ENCODE measurements at places on chromosomes 12 and 14.

GRCh38 chr14:70856851-70857495 is 47.7 kb upstream of the MAP3K9 start:
- H3K36me3 ChIP-seq = no peaks in the 10 kb centered on the region
- DNase-seq = peak; percentile 53
- peaks cover 16% of the 10 kb centered on the region for H3K4me1 ChIP-seq
- H3K4me3 ChIP-seq = peak overlapping the region; percentile 46
- peaks cover 2% of the 10 kb centered on the region for H3K27me3 ChIP-seq

DNA sequence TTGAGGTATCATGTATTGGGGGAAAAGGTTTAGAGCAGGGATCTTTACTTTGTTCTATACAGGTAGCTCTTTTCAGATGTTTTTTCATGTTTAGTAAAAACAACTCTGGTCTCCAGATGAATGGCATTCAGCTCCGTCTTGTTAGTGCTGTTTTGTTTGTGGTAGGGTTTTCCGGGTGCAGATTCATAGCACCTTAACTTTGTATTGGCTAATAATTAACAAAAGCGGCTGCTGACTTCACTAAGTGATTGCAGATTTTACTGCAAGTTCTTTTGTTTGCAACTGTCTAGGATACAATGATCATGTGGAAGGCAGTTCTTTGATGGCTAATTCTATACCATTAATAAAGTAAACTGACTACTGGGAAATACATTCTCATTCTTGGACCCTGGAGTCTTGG is 32.2 kb upstream of the BHLHE41 start:
- H3K36me3 ChIP-seq = no peaks in the 10 kb centered on the region
- no peaks in the 10 kb centered on the region for H3K4me1 ChIP-seq
- H3K4me3 ChIP-seq = no peak overlapping the region
- peaks cover 18% of the 10 kb centered on the region for H3K27me3 ChIP-seq
- DNase-seq = no peak

GRCh38 chr14:83697099-83697498 is 1832.8 kb upstream of the FLRT2 start:
- no peak overlapping the region for H3K27ac ChIP-seq
- no peaks in the 10 kb centered on the region for H3K27me3 ChIP-seq
- no peak for DNase-seq

DNA sequence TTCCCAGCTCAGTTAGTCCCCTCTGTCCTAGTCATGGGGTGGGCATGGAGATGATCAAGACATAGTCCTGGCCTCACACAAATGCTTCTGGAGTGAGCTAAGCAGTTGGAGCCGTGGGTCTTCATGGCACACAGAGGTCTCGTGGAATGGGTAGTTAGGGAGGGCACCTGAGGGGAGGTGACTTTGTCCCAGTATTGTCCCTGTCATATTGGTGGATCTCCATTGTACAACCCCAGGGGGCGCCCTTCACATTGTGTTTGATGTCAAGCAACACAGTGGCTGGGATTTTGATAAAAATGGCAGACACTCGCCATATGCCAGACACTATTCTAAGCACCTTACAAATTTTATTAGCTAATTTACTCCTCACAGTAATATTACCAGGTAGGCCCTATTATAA is 175.4 kb upstream of the LHX5 start:
- H3K36me3 ChIP-seq = no peaks in the 10 kb centered on the region
- peaks cover 11% of the 10 kb centered on the region for H3K27me3 ChIP-seq
- H3K4me3 ChIP-seq = no peak overlapping the region

DNA sequence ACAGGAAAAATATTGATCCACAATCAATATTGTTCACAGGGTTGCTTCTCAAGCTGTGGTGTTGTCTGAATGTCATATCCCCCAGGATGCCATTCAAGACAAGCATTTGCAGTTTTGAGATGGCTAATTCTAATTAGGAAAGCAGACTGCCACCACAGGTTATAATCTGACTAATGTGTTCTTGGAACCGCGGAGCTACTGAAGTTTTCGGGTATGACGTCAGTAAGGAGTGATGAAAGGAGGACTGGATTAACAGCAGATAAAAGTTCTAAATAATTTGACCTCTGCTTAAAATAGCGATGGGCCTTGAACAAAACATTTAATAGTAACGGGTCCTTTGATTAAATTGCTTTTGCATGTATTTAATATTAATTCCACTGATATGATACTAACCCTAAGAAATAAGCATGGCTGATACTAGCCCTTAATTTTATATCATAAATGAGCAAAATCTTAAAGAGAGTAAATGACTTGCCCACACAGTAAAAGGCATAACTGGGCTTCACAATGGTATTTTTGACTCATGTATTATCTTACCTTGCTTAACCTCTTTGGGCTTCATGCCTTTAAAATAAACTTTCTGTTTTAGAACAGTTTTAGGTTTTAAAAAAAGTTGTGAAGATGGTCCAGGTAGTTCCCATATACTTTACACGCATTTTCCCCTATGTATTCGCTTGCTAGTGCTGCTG is 50.3 kb downstream of the TSHR start:
- DNase-seq = no peak
- H3K27ac ChIP-seq = no peak overlapping the region
- H3K4me3 ChIP-seq = no peak overlapping the region
- H3K36me3 ChIP-seq = no peaks in the 10 kb centered on the region
- H3K27me3 ChIP-seq = peaks cover 12% of the 10 kb centered on the region
- H3K4me1 ChIP-seq = no peaks in the 10 kb centered on the region

GRCh38 chr12:117051380-117051779 is 47.8 kb downstream of the TESC start:
- no peak overlapping the region for H3K4me3 ChIP-seq
- no peaks in the 10 kb centered on the region for H3K27me3 ChIP-seq
- H3K36me3 ChIP-seq = peaks cover 1% of the 10 kb centered on the region
- no peak overlapping the region for H3K27ac ChIP-seq
- no peaks in the 10 kb centered on the region for H3K4me1 ChIP-seq

DNA sequence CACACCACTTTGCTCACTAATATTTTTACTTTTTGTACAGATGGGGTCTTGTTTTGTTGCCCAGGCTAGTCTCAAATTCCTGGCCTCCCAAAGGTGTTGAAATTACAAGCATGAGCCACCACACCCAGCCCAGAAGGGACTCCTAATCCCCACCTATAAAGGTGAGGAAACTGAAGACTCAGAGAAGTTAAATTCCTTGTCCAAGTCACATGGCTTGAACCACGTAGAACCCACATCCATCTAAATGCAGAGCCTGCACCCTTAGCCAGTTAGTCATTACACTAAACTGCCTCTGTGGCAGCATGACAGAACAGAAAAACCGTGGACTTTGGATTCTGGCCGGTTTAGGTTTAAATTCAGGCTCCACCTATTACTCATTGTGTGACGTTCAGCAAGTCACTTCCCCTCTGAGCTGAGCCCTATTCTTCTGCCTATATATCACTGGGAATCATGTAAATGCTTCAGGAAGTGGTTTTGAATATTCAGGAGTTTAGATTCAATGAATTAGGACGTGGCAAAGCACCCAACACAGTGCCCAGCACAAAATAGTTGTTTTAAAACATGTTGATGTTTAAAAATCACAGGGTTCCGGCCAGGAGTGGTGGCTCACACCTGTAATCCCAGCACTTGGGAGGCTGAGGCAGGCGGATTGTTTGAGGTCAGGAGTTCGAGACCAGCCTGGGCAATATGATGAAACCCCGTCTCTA is 3.0 kb upstream of the CORO1C start:
- H3K4me3 ChIP-seq = no peak overlapping the region
- H3K36me3 ChIP-seq = peaks cover 2% of the 10 kb centered on the region
- H3K4me1 ChIP-seq = peaks cover 34% of the 10 kb centered on the region
- peak overlapping the region; percentile 58 for H3K27ac ChIP-seq
- peak; percentile 21 for DNase-seq
- peaks cover 5% of the 10 kb centered on the region for H3K27me3 ChIP-seq

DNA sequence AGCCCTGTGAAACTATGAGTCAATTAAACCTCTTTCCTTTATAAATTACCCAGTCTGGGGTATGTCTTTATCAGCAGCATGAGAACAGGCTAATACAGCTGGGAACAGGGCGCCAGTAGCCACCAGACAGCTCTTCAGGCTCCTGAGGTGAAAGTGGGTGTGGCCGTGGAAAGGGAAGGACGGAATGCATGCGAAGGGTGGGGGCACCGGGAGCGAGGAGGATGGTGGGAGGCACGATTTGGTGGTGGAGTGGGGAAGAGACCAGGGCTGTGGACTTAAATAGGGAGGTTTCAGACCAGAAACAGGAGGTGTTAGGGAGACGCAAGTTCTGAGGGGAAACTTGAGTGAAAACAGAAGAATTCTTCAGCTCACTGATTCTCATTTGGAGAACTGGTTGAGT is 44.1 kb upstream of the CHST11 start:
- H3K27me3 ChIP-seq = peaks cover under 1% of the 10 kb centered on the region
- no peak for DNase-seq
- no peak overlapping the region for H3K27ac ChIP-seq
- no peaks in the 10 kb centered on the region for H3K4me1 ChIP-seq

DNA sequence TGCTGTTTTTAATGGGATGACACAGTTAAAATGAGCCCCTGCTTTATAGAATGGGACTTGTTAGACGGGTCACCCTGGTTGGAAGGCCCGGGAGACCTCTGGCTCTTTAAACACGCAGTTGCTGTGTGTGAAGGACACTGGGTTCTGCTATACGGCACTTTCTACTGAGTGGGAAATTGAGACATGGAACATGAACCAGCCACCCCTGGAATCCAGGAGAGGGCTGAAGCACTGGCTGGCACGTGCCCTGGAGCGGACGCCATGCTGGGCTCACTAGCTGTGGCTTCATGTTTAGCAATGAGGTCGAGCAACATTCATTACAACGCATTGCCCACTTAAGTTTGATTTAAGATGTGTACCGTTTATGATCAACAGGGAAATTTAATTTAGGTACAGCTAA is 23.9 kb downstream of the CACNA1C start:
- no peaks in the 10 kb centered on the region for H3K36me3 ChIP-seq
- no peak for DNase-seq
- H3K4me3 ChIP-seq = no peak overlapping the region
- H3K27me3 ChIP-seq = peaks cover 9% of the 10 kb centered on the region

DNA sequence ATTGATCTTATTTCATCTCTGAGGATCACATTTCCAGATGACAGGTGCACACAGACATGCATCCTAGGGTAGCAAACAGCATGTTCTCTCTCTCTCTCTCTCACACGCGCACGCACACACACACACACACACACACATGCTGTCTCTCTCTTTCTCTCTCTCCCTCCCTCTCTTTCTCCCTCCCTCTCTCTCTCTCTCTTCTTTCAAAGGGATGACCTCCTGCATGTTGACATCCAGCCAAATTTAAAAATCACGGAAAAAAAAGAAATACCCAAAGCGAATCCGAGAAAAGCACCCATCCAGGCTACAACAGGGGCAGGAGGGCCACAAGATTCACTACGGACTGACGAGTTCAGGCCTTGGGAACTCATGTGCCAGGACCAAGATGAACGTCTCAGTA is 2.3 kb downstream of the KSR2 start:
- H3K27ac ChIP-seq = no peak overlapping the region
- no peak for DNase-seq
- H3K4me1 ChIP-seq = peaks cover 3% of the 10 kb centered on the region
- H3K4me3 ChIP-seq = no peak overlapping the region

- H3K4me1 ChIP-seq = no peaks in the 10 kb centered on the region
- DNase-seq = no peak
- H3K4me3 ChIP-seq = no peak overlapping the region
- no peak overlapping the region for H3K27ac ChIP-seq
- no peaks in the 10 kb centered on the region for H3K27me3 ChIP-seq
These were observed 498.9 kb downstream of the SLC6A15 start for GRCh38 chr12:84413656-84414055.

- no peak overlapping the region for H3K4me3 ChIP-seq
- H3K4me1 ChIP-seq = no peaks in the 10 kb centered on the region
- no peaks in the 10 kb centered on the region for H3K36me3 ChIP-seq
- H3K27ac ChIP-seq = no peak overlapping the region
- DNase-seq = no peak
These were observed 35.5 kb downstream of the STXBP6 start for GRCh38 chr14:25014440-25014839.

- H3K4me1 ChIP-seq = peaks cover 3% of the 10 kb centered on the region
- no peak overlapping the region for H3K4me3 ChIP-seq
- H3K27ac ChIP-seq = no peak overlapping the region
- no peaks in the 10 kb centered on the region for H3K27me3 ChIP-seq
- H3K36me3 ChIP-seq = no peaks in the 10 kb centered on the region
These were observed 117.7 kb upstream of the RPL10L start for GRCh38 chr14:46769292-46769691.

DNA sequence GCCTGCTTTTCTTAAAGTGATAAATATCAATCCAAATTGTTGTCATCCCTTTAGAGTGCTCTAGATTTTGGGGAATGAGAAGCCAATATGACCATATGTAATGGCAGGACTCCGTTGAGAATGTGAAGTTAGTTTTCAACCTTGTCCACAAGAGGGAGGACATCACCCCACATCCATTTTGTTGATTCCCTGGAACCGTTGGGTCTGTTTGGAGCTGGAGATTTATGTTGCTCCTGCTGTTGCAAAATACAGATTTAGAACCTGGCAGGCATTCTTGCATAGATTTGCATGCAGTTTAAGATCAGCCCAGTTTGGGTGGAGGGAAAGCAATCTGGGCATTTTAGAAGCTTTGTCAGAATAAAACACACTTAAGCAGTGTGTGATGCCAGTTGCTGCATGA is 620.1 kb downstream of the NRXN3 start:
- no peaks in the 10 kb centered on the region for H3K4me1 ChIP-seq
- DNase-seq = no peak
- H3K27ac ChIP-seq = no peak overlapping the region
- H3K4me3 ChIP-seq = no peak overlapping the region
- no peaks in the 10 kb centered on the region for H3K36me3 ChIP-seq
- no peaks in the 10 kb centered on the region for H3K27me3 ChIP-seq

DNA sequence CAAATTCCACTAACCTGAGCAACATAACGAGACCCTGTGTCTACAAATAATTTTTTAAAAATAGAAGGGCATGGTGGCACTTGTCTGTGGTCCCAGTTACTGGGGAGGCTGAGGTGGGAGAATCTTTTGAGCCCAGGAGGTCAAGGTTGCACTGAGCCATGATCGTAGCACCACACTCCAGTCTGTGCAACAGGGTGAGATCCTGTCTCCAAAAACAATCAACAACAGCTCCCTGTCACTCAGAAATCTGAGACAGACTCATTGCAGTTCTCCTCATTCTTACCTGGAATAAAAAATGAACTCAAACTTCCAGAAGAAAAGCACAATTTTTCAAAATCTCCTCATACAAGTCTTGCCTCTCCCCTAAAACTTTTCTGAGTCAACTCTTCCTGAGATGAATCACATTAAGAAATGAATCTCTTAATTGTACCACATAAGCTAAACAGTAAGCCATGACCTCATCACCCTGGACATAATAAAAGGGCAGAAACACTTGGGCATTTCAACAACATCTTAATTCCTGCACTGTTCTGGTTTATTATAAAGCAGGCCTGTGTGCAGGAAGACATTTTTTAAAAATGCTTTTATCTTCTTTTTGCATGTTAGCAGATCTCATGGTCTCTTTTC is 214.3 kb upstream of the CDKN3 start:
- no peak for DNase-seq
- no peak overlapping the region for H3K27ac ChIP-seq
- peaks cover 34% of the 10 kb centered on the region for H3K27me3 ChIP-seq
- H3K36me3 ChIP-seq = no peaks in the 10 kb centered on the region

GRCh38 chr12:122099280-122099749 is 20.8 kb downstream of the MLXIP start:
- peaks cover 6% of the 10 kb centered on the region for H3K36me3 ChIP-seq
- peak overlapping the region; percentile 67 for H3K4me3 ChIP-seq
- DNase-seq = no peak
- H3K27me3 ChIP-seq = no peaks in the 10 kb centered on the region

- no peaks in the 10 kb centered on the region for H3K4me1 ChIP-seq
- H3K36me3 ChIP-seq = no peaks in the 10 kb centered on the region
- no peak overlapping the region for H3K4me3 ChIP-seq
- DNase-seq = no peak
- no peaks in the 10 kb centered on the region for H3K27me3 ChIP-seq
- no peak overlapping the region for H3K27ac ChIP-seq
These were observed 180.3 kb downstream of the RAD51B start for GRCh38 chr14:67999705-68000384.
